ENCODE measurements at places on chromosomes 11 and 22.

GRCh38 chr22:31271026-31271425 lies 21.3 kb downstream of the PIK3IP1 start:
- no peak for DNase-seq

- peak; percentile 34 for DNase-seq
Observed at GRCh38 chr11:10379871-10380568, 75.0 kb upstream of the AMPD3 start.

DNA sequence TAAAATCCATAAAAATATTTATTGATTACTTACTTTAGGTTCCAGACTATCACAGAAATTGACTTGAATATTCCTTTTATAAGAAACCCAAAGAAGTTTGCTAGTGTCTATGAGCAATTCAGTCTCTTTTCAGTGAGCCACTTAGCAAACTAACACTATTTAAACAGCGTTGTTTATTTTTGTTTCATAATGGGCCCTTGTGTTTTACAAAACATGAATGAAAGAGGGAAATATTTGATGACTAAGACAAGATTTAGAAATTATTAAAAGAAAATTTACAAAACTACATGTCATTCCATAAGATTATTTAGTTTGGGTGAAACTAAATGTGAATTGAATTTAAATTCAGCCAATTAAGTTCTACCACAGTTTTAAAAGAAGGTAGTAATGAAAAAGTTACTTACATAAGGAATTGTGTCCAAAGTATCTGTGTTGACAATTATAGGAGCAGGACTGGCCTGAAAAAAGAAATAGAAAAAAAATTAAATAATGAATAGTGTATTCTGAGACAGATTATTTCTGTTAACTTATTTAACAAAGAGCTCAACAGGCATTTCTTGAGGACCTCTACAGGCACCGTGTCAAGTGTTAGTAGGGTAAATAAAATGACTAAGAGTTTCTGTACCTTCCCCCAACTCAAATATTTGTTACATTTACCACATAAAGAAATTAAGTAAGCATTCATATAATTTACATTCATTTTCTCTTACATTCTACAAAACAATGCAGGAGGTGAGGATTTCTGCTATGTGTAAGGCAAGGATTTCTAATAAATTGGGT lies 964.9 kb upstream of the CCDC90B start:
- no peak for DNase-seq

DNA sequence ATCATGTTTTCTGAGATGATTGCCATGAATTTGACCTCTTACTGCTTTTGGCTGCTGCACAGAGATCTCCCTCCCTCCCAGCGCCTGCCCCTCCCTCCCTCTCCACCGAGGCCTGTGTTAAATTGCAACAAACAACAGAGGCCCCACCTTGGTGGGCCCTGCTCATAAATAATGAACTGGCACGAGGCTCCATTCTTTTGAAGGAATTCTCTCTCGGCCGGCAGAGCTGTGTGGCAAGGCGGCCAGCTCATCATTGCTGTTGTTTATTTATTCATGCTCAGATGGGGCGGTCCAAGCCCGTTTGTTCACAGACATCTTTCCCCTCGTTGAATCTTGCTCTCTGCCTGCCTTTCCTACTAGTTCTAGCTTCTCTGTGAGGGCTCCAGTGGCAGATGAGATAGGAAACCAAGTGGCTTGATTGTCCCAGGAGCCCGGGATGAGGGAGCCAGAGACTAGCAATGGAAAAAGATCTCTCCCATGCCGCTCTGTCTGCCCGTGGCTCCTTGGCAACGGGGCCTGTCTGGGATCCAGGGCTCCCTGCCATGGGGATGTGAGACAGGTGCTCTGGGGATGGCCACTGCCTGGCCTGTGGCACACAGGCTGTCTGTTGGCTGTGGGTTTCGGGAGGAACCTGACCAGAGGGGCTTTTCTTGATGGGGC lies 192.6 kb downstream of the DSCAML1 start:
- no peak for DNase-seq

- no peak for DNase-seq
Observed at GRCh38 chr11:42545954-42546353, 765.8 kb upstream of the API5 start.

- DNase-seq, result peak; percentile 38
Observed at GRCh38 chr22:31346733-31347250, 646 bp upstream of the PATZ1 start.

DNA sequence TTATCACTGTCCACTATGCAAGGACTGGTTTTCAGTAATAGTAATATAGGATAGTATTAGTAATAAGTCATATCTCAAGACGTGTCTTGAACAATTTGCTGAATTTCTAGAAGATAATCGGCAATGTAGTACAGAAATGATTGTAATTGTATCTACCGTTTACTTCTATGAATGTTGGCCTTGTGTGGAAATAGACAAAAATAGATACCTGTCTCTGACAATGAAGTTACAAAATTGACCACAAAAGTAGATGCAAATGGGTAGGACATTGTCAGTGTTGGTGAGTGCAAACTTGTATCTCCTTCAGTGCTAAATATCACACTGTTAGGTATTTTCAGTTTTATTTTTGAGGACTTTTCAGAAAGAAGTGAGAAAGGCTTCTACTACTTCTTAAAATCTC lies 43.1 kb downstream of the SVIP start:
- no peak for DNase-seq

DNA sequence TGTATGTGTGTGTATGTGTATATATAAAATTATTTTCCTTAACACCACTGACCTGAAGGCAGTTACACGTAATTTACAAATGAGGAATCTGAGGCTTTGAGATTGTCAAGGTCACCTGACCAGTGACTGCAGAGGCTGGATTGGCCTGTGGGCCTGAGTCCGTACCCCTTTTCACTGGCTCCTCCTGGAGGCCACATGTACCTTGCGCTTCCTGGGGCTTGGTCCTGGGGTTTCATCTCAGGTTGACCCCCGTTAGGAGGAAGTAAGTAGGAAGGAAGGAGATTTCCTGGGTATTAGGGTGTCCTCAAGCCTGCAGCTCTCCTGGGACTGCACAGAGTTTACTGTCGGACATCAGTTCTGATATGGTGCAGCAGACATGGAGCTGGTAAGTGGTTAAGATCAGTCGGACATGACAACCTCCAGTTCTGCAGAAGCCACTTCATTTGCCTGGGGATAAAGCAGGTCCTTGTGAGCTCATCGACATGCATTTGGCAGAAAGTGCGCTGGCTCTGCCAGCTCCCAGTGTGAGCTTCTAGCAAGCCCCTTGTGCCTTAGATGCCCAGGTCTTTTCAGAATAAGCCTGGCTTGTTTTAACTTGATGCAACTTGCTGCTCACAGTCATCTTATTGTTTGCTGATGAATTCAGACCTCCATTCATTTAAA lies 36.6 kb downstream of the ST3GAL4 start:
- DNase-seq, result no peak

GRCh38 chr22:45769569-45770210 lies 98.1 kb downstream of the ATXN10 start:
- no peak for DNase-seq

GRCh38 chr11:89458716-89459115 lies 32.5 kb downstream of the NOX4 start:
- no peak for DNase-seq

DNA sequence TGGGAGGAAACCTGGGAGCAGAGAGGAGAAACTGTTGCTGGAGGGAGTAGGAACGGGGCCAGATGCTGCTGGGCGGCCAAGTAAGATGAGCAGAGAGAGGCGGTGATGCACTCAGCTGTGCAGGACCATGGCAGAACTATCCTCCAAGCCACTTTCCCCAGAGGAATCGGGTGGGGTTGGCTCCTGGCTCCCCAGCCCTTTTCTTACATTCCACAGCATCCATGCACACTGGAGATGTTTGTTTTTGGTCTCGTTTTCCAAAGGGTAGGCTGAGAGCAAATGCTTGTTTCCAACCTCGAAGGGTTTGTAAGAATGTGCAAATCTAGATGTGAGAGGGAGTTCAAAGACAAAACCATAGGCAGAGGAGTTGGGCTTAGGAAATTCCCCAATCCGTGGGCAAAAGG lies 73.2 kb downstream of the DBX1 start:
- no peak for DNase-seq

DNA sequence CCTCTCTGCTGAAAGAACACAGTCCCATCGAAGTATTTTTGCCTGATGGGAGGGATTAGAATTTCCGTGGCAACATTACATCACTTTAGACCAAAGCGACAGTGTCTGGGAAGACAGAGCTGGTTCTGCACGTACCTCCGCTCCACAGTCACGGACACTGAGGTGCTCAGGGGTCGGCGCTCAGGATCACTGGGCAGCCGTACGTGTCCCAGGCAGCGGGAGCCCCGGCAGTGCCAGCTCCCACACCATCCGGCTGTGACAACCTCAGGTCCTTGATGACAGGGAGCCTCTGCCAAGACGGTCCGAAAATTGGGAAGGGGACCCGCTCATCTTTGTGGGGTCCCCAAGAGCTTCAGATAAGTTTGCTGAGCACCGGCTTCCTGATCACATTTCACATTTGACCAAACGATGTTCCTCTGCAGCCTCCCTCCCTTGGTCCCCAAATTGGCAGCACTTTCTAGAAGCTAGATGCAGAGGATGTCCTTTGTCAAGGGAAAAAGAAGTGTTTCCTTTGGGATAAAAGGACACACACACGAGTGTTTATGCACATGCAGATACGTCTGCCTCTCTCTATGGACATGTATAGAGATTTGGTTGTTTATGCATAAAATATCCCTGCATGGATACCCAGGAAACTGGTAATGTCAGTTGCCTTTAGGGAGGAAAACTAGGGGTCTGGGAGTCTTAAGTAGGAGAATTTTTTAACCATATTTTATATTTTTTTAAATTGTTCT lies 61.6 kb upstream of the LINC01488 start:
- no peak for DNase-seq

- no peak for DNase-seq
Observed at GRCh38 chr11:93908689-93909088, 58.3 kb upstream of the VSTM5 start.

DNA sequence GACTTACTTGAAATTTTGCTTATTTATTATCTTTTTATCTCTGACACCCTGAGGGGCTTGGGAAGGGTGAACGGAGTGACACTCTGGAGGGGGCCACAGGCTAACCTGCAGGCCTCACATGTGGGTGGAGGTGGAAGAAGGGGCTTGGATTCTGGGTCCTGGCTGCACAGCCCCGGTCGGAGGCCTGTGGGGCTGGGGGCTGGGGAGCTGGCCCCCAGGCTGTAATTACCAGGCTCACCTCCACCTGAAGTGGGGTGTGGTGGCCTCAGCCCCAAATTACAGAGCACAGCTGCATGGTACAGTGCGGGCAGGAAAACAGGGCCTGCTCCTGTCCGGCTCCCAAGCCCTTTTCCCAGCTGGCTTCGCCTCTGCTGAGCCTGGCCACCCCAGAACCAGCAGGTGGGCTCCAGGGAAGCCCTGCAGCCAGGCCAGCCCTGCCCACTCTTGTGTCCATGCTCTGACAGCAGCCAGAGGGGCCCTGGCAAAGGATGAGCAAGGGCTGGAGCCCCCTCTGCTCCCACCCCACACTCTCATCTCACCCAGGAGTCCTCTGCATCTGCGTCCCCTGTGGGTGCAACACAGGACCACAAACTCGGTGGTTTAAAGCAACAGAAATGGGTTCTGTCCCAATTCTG lies 48.0 kb downstream of the IGF2 start:
- no peak for DNase-seq

DNA sequence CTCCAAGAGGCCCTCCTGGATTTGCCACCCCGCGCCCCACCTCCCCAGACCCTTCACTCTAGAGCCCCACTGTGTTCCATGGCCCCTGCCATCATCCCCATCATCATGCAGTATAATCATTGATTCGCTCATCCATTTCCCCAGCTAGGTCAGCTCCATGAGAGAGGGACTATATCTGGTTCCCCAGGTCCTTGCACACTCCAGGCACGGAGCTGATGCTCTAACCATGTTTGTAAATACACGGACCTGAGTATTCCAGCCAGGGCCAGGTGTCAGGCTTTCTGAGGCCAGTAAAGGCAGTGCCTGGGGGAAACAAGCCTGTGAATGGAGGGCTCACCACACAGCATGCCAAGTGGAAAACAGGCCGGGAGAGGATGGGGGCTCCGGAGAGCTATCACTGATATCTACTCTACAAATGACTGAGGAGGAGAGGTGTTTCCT lies 27.1 kb upstream of the OAF start:
- no peak for DNase-seq

GRCh38 chr11:122633219-122633829 lies 22.2 kb upstream of the UBASH3B start:
- no peak for DNase-seq

- DNase-seq, result no peak
Observed at GRCh38 chr11:113664069-113664980, 41.8 kb downstream of the TMPRSS5 start.

- no peak for DNase-seq
Observed at GRCh38 chr11:102361086-102362031, 14.3 kb downstream of the BIRC2 start.

DNA sequence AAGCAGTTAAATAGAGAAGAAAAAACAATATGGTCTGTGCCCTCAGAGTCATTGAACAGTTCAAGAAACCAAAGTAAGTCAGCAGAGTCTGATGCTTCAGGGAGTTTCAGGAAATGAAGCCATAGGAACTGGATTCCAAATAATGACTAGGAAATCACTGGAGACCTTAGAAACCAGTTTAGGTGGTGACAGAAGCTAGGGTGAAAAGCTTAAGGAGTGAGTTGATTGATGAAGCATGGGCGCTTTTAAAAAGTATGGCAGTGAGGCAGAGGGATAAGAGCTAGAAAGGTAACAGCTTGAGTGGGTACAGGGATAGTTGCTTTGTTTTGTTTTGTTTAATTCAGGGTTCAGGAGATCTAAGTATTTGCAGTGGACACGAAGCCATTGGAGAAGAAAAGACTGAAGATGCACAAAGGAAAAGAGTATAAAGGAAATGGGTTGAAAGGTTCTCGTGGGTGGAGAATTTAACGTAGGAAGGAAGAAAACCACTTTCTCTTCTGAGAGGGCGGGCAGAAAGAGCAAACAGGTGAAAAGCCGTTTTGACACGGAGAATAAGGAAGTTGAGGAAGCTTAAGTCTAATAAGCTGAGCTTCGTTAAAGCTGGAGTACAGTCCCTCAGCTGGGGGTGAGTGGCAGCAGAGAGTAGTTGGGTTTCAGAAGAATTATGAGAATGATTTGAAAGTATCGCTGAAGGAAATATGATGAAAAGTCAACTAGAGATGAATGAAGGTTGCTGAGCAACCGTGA lies 14.8 kb downstream of the SGSM3 start:
- DNase-seq, result no peak

DNA sequence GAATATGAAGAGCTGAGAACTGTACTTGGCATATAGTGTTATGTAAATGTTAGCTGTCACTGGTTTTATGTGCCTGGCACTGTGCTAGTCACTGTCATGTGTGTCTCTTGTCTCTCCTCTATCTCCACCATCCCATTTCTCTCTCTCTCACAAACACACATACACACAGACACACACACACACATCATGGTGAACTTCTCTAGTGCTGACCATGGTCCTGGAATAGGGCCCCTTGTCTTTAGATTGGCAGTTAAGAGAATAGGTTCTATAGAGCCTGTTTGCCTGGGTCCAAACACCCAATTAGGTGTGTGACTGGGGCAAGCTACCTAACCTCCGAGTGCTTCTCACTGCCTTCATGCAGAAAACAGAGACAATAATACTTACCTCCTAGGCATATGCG lies 109.7 kb upstream of the NARS2 start:
- no peak for DNase-seq

- DNase-seq, result no peak
Observed at GRCh38 chr11:66101066-66101464, 31.0 kb downstream of the PACS1 start.

- peak; percentile 73 for DNase-seq
Observed at GRCh38 chr11:2532704-2533586, 88.1 kb downstream of the KCNQ1 start.

GRCh38 chr22:49163258-49163959 lies 664.3 kb downstream of the BRD1 start:
- DNase-seq, result no peak

GRCh38 chr22:31081963-31082605 lies 966 bp downstream of the SMTN start:
- no peak for DNase-seq

GRCh38 chr11:133228471-133229329 lies 303.6 kb downstream of the OPCML start:
- DNase-seq, result no peak
